Activated CD4-positive, alpha-beta memory T cell treated with anti-CD3 and anti-CD28 coated beads, Interleukin-2, amount 10 ng/mL, durations not matched to agents 7 days and 5 days (primary cell): ENCODE measurements at places on chromosomes 11 and 22. TPM values are rescaled to one million over a fixed set of nuclear protein-coding genes. Genes with fewer than 3 reads are reported as not detected.

DNA sequence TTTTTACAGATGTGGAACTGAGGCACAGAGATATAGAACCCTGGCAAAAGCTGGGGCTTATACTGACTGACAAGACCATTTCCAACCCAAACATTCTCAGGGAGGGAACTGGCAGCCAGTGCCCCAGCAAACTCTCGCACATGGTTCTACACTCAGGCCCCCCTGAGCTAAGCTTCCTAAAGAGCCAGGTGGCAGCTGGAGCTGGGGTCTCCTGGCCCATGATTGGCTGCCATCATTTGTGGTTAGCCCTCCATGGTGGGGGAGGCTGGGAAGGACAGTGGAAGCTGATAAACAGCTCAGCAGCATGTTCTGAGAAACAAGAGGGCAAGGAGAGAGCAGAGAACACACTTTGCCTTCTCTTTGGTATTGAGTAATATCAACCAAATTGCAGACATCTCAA is at the start of gene RAG1:
RAG1 (plus strand) TSS at position 314 of the 400 bp plus-strand sequence. CDS start 5,298 bp downstream, outside the sequence.
- no peak within 1 kb of the TSS for H3K4me3 ChIP-seq
- H3K27me3 ChIP-seq, result peaks cover 57% of the 10 kb centered on the region
- H3K27ac ChIP-seq, result no peak within 1 kb of the TSS
- H3K4me1 ChIP-seq, result no peaks in the 10 kb centered on the region

- H3K27me3 ChIP-seq, result peaks cover 23% of the 10 kb centered on the region
- no peaks in the 10 kb centered on the region for H3K4me1 ChIP-seq
- no peak overlapping the region for H3K27ac ChIP-seq
- H3K4me3 ChIP-seq, result no peak overlapping the region
Observed at GRCh38 chr11:33476945-33477606, 219.9 kb downstream of the HIPK3 start.

GRCh38 chr22:24200619-24201212 is 19.4 kb downstream of the SUSD2 start:
- H3K36me3 ChIP-seq, result no peaks in the 10 kb centered on the region
- no peak for DNase-seq
- H3K27ac ChIP-seq, result no peak overlapping the region
- H3K27me3 ChIP-seq, result peaks cover 8% of the 10 kb centered on the region

GRCh38 chr11:409008-409599 is 5.7 kb downstream of the SIGIRR start:
- H3K4me1 ChIP-seq, result peaks cover 25% of the 10 kb centered on the region
- no peaks in the 10 kb centered on the region for H3K27me3 ChIP-seq
- H3K4me3 ChIP-seq, result no peak overlapping the region
- peaks cover 5% of the 10 kb centered on the region for H3K36me3 ChIP-seq
- no peak for DNase-seq
- no peak overlapping the region for H3K27ac ChIP-seq

GRCh38 chr22:42696331-42696967 is 24.2 kb downstream of the A4GALT start:
- no peaks in the 10 kb centered on the region for H3K27me3 ChIP-seq
- DNase-seq, result no peak
- H3K4me3 ChIP-seq, result no peak overlapping the region
- no peaks in the 10 kb centered on the region for H3K4me1 ChIP-seq

Gene P4HA3
- total RNA-seq, result not detected

- H3K4me1 ChIP-seq, result peaks cover 24% of the 10 kb centered on the region
- peaks cover 20% of the 10 kb centered on the region for H3K27me3 ChIP-seq
- no peaks in the 10 kb centered on the region for H3K36me3 ChIP-seq
Observed at GRCh38 chr22:46373159-46373558, 37.6 kb downstream of the TRMU start.

GRCh38 chr11:98036810-98037209 is 983.9 kb upstream of the CNTN5 start:
- H3K4me1 ChIP-seq, result no peaks in the 10 kb centered on the region
- H3K4me3 ChIP-seq, result no peak overlapping the region
- H3K36me3 ChIP-seq, result no peaks in the 10 kb centered on the region
- DNase-seq, result no peak
- no peaks in the 10 kb centered on the region for H3K27me3 ChIP-seq

DNA sequence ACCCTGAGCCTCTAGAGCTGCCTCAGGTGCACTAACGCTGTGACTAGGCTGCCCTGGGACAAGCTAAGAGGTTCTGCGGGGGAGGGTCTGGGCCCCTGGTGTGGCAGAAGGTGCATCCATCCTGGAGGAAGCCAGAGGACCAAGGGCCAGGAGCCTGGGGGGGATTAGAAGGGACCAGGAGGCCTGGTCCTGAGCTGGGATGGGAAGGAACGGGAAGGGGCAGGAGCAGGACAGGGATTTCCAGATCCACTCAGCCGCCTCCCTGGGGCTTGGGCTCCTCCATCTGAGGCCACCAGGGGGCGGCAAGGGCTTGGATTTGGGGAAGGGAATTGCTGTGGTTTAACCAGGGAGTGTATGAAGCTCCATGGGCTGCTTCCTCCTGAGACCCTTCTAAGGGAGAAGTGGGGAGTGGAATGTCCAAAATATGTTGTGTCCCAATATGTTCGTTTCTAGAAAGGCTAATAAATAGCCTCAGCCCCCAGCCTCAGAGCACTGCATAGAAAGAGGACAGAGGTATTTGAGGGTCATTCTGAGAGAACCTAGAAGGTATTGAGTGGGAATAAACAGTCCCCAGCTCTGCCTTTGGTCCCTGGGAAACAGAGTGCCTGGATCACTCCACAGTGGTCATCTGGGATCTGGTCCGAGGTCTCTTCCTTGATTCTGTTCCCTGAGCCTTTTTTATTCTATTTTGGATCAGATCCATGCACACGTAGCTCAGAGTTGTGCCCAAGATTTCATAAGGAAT is 17.4 kb upstream of the PRAME start:
- DNase-seq, result peak; percentile 30
- no peak overlapping the region for H3K4me3 ChIP-seq
- H3K27me3 ChIP-seq, result peaks cover 23% of the 10 kb centered on the region

DNA sequence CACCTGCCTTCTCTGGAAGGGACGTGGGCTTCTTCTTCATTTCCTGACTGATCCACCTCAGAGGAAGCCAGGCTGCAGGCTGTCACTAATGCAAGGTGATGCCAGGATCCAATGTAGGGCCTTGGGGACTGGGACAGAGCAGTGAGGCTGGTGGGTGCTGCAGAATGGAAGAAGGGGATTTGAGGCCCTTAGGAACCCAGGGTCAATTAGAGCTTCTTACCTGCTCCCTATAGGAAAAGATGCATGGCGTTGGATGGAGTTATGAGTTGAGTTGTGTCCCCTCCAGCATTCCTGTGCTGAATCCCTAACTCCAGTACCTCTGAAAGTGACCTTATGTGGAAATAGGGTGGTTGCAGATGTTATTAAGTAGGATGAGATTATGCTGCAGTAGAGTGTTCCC is 190.4 kb downstream of the MIAT start:
- no peaks in the 10 kb centered on the region for H3K36me3 ChIP-seq
- H3K27ac ChIP-seq, result no peak overlapping the region
- no peaks in the 10 kb centered on the region for H3K27me3 ChIP-seq
- H3K4me1 ChIP-seq, result peaks cover 15% of the 10 kb centered on the region
- no peak overlapping the region for H3K4me3 ChIP-seq

DNA sequence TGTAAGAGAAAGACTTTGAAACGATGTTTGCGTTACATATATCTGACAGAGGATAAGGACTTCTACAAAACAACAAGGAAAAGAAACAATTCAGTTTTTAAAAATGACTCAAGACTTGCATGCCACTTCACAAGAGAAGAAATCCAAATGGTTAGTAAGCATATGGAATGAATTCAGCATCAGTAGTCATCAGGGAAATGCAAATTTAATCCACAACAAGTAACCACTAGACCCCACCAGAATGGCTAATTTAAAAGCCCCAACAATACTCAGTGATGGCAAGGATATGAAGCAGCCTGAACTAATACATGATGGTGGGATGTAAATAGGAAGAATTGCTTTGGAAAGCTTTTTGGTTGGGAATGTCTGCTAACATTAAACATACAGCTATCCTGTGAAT is 142.6 kb downstream of the ATXN10 start:
- no peak overlapping the region for H3K27ac ChIP-seq
- DNase-seq, result no peak
- peaks cover 8% of the 10 kb centered on the region for H3K36me3 ChIP-seq

DNA sequence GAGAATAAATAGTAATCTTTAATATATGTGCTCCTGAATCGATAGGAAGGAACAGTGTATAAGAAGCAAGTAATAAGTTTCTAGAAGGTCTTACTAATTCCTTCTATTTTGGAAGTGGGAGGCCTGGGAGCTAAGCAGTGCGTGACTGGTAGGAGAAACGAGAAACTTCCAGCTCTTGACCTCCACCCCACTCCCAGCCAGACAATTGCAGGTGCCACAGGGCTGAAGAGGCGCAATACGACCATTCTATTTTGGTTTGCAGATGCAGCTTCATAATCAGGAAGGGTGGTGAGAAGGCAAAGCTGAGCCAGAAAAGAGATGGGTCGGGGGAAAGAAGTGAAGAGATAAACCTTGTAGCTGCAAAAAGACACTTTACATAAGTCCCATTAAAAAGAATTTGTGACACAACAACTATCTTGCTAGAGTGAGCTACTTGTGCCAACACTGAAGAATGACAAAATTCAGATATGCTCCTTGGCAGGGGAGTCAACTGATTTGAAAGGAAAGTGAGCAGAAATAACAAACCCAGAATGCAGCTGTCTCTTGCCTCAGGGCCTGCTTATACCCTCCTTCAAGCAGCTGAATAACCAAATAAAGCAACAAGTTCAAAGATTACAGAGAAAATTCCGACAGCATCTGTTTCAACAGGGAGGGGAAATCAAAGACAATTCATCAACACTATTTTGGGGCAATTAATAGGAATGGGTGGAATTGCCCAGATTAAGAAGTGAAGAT is 35.1 kb downstream of the GRIA4 start:
- no peak for DNase-seq
- no peak overlapping the region for H3K4me3 ChIP-seq
- no peaks in the 10 kb centered on the region for H3K4me1 ChIP-seq
- H3K27me3 ChIP-seq, result no peaks in the 10 kb centered on the region
- no peak overlapping the region for H3K27ac ChIP-seq
- H3K36me3 ChIP-seq, result no peaks in the 10 kb centered on the region

Gene TSSK2
- not detected for total RNA-seq

DNA sequence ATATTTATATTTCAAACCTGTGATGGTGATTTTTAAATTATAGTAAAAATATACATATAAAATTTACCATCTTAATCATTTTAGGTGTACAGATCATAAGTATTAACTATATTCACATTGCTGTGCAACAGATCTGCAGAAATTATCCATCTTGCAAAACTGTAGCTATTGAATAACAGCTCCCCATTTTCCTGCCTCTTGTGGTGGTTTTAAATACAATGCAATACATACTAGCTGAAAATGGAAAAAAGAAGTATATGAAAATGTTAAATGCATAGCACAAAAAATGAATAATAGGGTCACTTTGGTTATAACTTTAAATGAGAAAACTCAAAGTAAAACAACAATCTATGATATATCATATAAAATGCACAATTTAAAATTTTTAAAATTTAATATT is 130.9 kb upstream of the VPREB1 start:
- H3K4me3 ChIP-seq, result no peak overlapping the region
- peaks cover 7% of the 10 kb centered on the region for H3K27me3 ChIP-seq
- peaks cover 26% of the 10 kb centered on the region for H3K4me1 ChIP-seq
- H3K36me3 ChIP-seq, result no peaks in the 10 kb centered on the region

GRCh38 chr11:64697663-64698375 is 25.2 kb downstream of the NRXN2 start:
- no peak for DNase-seq
- no peaks in the 10 kb centered on the region for H3K36me3 ChIP-seq

DNA sequence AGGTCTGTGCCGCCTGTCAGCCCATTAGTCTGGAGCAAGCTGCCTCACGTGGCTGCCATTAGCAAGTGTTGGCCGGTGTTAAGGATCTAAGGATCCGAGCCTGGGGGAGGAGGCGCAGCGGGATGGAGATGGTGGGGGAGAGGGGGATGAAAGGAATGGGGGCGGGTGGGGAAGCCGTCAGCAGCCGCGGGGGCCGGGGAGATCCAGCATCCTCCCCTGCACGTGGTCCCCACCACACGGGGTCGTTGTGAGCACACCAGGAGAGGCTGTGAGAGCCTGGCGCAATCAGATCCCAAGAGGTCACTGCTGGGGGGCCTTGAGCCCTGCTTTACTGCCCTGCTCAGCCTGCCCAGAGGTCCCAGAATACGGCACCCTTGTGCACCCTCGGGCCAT is 7.3 kb downstream of the CABP7 start:
- H3K4me3 ChIP-seq, result no peak overlapping the region
- peaks cover 2% of the 10 kb centered on the region for H3K27me3 ChIP-seq
- peak; percentile 32 for DNase-seq
- no peaks in the 10 kb centered on the region for H3K4me1 ChIP-seq
- H3K27ac ChIP-seq, result no peak overlapping the region

GRCh38 chr11:46050662-46051061 is 70.6 kb downstream of the PHF21A start:
- no peaks in the 10 kb centered on the region for H3K4me1 ChIP-seq
- H3K27me3 ChIP-seq, result no peaks in the 10 kb centered on the region
- no peak overlapping the region for H3K27ac ChIP-seq
- no peak overlapping the region for H3K4me3 ChIP-seq

DNA sequence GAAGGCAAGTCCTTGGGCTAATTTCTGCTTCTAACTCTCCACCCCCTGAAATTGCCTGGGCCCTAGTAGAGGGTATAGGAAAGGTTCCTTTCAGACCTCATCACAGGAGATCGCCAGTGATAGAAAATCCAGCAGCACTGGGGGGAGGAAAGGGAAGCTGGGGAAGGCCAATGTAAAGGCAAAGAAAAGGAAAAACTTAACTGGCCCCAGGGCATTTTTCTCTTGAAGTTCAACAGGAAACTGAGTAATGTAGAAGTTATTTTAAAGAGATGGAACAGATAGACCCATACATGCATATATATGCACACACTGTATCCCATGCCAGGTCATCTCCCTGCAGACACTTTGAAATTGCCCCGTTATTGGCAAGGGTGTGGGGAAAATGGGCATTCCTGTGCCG is 134.0 kb downstream of the TRIM44 start:
- H3K27me3 ChIP-seq, result no peaks in the 10 kb centered on the region
- H3K4me1 ChIP-seq, result peaks cover 2% of the 10 kb centered on the region
- no peak for DNase-seq
- H3K36me3 ChIP-seq, result no peaks in the 10 kb centered on the region

Gene KRTAP5-10
- not detected for total RNA-seq

Gene RAG1
- total RNA-seq, result 0.28 TPM

Gene LDHAL6A
- total RNA-seq, result not detected

Gene PRDM11
- total RNA-seq, result 0.78 TPM

DNA sequence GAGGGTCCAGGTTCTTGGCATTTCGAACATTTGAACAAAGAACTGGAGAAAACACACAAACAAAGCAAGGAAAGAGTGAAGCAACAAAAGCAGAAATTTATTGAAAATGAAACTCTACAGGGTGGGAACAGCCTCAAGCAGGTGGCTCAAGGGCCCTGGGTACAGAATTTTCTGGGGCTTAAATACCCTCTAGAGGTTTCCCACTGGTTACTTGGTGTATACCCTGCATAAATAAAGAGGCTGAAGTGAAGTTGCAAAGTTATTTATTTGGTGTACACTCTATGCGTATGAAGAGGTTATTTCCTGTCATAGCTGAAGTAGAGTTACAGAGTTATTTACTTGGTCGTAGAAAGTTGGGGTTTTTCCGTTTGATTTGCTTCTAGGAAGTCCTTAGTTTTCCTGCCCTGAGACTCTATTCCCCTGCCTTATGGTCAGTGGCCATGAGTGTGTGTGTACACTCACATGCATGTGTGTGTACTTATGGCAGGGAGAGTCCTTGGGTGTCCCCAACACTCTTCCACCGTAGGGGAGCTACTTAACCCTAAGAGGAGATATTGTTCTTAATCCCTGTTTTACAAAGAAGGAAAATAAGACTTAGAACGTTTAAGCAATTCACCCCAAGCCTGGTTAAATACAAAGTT is 5.6 kb upstream of the SMCO4 start:
- H3K4me3 ChIP-seq, result no peak overlapping the region
- H3K27me3 ChIP-seq, result peaks cover 22% of the 10 kb centered on the region
- no peaks in the 10 kb centered on the region for H3K36me3 ChIP-seq
- H3K4me1 ChIP-seq, result peaks cover 16% of the 10 kb centered on the region
- H3K27ac ChIP-seq, result no peak overlapping the region
